ENCODE measurements at places on chromosomes 2 and 18.

- no peak for DNase-seq
Measured at GRCh38 chr2:29309090-29310029, 194.1 kb downstream of the CLIP4 start.

DNA sequence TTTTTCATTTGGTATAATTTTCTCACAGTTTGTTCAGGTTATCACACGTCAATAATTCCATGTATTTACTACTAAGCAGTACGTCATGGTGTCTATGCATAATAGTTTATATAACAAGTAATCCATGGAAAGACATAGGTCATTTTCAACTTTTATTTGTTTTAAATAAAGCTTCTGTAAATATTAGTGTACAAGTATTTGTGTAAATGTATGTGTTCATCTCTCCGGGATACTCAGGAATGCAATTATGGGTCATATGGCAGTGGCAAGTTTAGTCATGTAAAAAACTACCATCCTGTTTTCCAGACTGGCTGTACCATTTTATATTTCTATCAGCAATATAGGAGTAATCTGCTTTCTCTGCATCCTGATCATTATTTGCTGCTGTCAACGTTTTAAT, 231.1 kb upstream of the ZNF804A start:
- no peak for DNase-seq

DNA sequence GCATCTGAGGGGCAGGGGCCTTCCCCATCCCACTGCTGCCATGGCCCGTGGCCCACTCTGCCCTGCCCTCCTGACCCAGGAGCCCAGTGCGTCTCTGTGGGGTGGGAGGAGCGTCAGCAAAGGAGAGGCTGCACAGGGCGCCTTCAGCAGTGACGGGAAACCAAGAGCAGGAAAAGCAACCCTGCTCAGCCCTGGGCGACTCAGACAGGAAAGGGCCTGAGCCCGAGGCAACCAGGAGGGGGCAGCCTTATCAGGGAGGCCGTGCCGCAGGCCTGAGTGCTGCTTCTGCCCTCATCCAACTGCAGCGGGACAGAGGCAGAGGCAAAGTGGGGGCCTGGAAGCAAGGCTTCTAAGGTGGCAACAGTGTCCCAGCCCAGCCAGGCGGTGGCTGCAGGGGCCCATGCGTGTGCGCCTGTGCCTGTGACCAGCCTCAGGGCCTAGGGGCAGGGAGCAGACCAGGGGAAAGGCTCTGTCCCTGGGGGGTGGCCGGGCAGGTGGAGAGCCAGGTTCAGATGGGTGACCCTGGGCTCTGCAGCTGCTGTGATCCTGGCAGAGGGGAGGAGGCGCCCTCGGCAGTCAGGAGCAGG, 23.3 kb upstream of the ALPI start:
- no peak for DNase-seq

GRCh38 chr2:241329669-241330615, 14.2 kb downstream of the SEPTIN2 start:
- no peak for DNase-seq

- DNase-seq = no peak
Measured at GRCh38 chr2:103880081-103880834, 973.7 kb upstream of the POU3F3 start.

- DNase-seq = no peak
Measured at GRCh38 chr18:62438402-62438801, 84.4 kb upstream of the ZCCHC2 start.

DNA sequence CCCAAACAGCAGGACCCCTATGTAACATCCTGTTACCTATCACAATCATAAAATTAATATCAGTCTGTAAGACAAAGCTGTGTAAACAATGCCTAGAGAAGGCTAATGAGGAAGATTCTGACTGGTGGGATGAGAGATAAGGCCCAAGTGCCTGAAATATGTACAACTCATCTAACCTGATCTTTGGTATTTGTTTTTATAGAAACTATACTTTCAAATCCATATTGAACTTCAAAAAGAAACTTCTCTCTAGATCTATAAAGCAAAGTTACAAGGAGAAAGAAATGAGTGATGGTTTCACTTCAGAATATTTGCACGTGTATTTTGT, 36.1 kb upstream of the ITGA4 start:
- DNase-seq = no peak

- DNase-seq = no peak
Measured at GRCh38 chr2:197274937-197275336, 35.6 kb downstream of the ANKRD44 start.

GRCh38 chr2:164510895-164511294, 110.4 kb downstream of the GRB14 start:
- no peak for DNase-seq

DNA sequence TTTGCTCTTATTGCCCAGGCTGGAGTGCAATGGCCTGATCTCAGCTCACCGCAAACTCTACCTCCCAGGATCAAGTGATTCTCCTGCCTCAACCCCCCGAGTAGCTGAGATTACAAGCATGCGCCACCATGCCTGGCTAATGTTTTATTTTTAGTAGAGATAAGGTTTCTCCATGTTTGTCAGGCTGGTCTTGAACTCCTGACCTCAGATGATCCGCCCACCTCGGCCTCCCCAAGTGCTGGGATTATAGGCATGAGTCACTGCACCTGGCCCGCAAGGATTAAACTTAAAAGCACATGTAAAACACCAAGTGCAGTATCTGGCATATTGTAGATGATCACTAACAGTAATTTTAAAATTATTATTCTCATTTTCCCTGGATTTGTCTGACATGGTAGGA, 72.9 kb downstream of the C1QL2 start:
- no peak for DNase-seq

DNA sequence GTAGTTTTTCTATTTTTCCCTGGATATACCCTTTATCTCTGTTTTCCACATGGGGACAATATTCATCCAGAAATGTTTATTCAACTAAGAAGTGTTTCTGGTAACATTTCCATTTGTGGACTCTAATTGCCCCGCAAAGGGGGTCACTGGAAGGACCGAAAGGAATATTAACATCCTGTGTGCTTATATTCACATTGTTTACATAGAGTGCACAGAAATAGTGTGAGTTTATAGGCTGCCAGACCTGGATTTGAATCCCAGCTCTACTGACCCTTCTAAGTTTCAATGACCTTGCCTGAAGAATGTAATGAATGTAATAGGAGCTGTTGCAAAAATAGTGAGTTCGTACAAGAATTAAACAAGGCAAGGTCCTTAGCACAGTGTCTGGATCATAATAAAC, 152.9 kb upstream of the NCKAP5 start:
- DNase-seq = no peak

Data from activated CD8-positive, alpha-beta memory T cell treated with anti-CD3 and anti-CD28 coated beads for 4 hours (primary cell).